ENCODE measurements at places on chromosomes 5 and 9. TPM values are rescaled to one million over a fixed set of nuclear protein-coding genes. Genes with fewer than 3 reads are reported as not detected.

Gene WWC1
- 21.0 TPM for total RNA-seq

Gene SLC1A1
- 0.10 TPM for total RNA-seq

Gene ADCY2
- total RNA-seq = not detected

Gene VCAN
- total RNA-seq = 0.12 TPM

DNA sequence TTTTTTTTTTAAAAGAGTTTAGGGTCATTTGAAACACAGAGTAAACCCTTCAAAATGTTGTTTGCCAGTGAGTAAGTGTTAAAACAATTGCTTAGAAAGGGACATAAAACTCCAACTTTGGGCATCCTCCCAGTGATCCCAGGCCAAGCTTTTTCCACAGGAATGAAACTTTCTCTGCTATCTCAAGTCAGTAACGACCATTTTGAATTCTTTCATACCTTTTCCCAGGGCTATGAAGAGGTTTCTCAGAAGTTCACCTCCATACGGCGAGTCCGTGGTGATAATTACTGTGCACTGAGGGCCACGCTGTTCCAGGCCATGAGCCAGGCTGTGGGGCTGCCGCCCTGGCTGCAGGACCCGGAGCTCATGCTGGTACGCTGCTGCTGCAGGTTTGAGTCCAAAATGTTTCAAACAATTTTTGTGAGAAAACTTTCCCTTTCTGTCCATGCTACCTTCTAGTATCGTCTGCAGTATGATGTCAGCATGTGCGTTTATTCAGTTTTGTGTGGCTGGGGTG lies 16.8 kb downstream of the OTULIN start:
- DNase-seq = no peak

Data from NCI-H460 (cell line).